B cell (primary cell): ENCODE measurements at places on chromosomes 5 and 9. TPM values are rescaled to one million over a fixed set of nuclear protein-coding genes. Genes with fewer than 3 reads are reported as not detected.

The TSLP gene
- total RNA-seq: not detected in 2 replicates

The TRAF1 gene
- total RNA-seq: 12.2 and 13.1 TPM in 2 replicates

DNA sequence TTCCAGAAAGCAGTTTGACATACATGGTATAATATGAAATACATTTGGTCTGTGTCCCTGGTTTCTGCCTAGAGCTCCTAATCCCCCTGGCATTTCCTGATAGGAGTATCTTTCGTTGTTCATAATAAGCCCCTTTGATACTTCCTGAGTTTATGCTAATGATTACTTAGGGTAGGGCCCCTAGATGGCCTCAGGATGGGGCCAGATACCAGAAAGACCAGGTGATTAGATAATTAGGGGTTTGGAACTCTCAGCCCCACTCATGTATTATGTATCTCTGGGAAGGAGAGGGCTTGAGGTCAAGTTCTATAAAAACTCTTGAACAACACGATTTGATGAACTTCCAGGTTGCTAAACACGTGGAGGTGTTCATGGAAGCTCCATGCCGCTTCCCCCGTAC lies 163.3 kb upstream of the ZNF608 start:
- DNase-seq: no peak

DNA sequence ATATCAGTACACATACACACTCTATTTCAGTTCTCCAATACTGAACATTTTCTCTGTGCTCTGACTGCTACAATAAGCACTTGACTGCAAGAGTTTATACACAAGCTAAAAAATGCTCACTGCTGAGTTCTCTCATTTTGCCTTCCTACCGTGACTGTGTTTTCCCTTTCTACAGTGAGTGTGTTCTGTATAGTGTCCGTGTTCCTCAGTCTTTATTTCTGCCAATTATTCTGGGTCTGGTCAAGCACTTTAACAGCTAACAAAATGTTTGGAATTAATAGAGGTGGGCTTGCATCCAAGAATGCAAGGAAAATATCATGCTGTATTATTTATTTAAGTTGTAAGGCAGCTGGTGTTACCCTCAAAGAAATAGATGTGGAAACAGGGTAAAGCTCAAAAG lies 217.0 kb upstream of the NREP start:
- no peak for DNase-seq

DNA sequence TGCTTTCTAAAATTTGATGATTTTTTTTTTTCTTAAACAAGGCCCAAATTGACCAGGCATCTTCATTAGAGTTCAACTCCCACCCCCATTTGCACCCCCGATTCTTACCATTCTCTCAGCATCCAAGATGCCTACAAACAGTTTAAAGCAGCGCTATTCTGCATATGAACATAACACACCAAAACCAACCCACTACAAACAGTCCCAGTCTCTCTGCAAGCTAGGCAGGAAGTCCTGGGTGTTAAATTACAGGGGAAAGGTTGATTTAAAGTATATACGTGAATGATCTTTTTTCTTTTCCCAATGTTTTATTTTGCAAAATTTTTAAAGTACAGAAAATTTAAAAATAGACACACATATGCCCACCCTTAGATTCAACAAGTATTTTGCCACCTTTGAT lies 127.0 kb downstream of the ADAMTS12 start:
- no peak for DNase-seq

GRCh38 chr5:17813214-17813613 lies 179.0 kb downstream of the TAF11L14 start:
- DNase-seq: no peak
